ENCODE measurements at places on chromosomes 1 and 21.

DNA sequence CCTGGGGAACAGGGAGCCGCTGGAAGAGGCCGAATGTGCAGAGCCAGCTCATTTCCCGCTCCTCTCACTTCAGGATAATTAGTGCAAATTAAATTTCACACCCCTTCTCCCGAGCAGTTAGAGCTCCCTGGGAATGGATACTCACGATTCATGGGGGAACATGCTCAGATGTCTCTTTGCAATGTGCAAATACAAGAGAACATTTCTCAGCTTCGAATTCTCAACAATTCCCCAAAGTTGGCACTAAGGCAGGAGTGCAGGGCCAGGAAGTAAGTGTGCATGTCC is 54.9 kb downstream of the CAMK2N1 start:
- H3K27ac ChIP-seq: no peak overlapping the region
- no peak for DNase-seq
- no peaks in the 10 kb centered on the region for H3K36me3 ChIP-seq
- no peaks in the 10 kb centered on the region for H3K27me3 ChIP-seq
- H3K4me3 ChIP-seq: no peak overlapping the region

DNA sequence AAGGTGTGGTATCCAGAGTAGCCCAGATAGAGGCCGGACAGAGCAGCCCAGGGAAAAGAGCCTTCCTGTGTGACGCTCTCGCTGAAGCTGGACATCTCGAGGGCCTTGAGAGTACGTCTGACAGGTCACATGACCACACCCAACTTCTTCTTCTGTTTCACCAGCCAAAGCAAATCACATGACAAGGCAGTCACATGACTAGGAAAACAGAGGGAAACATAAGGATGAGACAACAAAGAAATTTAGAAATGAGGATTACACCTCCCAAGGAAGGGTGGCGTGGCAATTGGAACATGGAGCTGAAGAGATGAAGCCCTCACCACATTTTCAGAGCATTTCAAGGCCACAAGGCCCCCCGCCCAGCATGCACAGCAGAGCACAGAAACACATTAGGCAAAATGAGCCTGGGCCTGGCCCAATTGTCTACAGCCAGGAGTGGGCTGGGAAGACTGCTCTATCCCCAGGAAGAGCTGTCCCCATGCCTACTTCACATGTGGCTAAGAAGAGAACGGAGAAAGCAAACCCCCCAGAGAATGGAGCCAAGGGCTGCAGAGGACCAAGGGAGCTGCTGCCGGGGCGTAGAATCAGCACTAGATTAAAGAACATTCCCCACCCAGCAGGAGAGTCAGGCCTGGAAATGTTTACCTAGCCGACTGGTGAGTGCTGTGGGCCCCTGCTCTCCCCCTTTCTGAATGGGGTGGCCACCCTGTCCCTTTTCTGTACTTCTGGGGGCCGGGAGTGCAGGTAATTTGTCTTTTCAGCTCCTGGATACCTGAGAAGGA is 305.1 kb downstream of the NPHP4 start:
- H3K27ac ChIP-seq: no peak overlapping the region
- H3K4me1 ChIP-seq: peaks cover 9% of the 10 kb centered on the region
- peak; percentile 63 for DNase-seq
- H3K36me3 ChIP-seq: no peaks in the 10 kb centered on the region
- H3K27me3 ChIP-seq: no peaks in the 10 kb centered on the region
- H3K4me3 ChIP-seq: no peak overlapping the region

DNA sequence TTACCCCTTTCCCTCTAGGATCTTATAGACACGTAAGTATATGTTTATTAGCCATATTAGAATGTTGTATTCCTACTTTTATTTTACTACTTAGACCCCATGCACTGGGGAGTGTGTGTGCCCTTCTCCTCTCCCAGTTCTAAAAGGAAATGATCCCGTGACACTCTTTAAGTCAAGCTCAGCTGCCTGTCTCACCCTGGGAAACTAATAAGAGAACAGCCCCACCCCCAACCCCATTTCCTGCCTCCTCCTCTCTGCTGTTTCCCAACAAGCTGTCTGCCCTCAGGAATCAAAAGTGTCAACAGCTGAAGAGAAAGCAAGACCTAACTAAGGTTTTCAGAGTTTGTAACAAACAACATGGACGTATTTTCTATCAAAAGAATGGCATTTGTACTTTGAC is 92.6 kb upstream of the VAV3 start:
- H3K27ac ChIP-seq: no peak overlapping the region

DNA sequence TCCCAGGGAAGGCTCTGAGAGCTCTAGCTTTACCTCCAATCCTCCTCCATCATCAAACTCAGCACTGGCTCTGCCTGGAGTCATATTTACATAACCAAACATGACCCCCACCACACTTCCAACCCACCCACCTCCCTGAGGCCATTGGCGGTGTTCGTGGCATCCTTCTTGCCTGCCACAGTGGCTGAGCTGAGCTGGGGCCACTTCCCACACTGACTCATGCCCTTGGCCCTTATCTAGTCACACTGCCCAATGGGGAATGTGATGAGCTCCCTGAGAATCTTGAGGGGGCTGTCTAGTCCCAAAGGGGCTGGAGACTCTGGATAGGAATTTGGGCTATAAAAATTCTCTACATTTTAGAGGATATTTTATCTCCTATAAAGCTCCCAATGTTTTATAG is 230.9 kb upstream of the IRF2BP2 start:
- no peak for DNase-seq
- H3K36me3 ChIP-seq: no peaks in the 10 kb centered on the region
- H3K4me1 ChIP-seq: no peaks in the 10 kb centered on the region
- H3K4me3 ChIP-seq: no peak overlapping the region
- H3K27me3 ChIP-seq: no peaks in the 10 kb centered on the region
- no peak overlapping the region for H3K27ac ChIP-seq

DNA sequence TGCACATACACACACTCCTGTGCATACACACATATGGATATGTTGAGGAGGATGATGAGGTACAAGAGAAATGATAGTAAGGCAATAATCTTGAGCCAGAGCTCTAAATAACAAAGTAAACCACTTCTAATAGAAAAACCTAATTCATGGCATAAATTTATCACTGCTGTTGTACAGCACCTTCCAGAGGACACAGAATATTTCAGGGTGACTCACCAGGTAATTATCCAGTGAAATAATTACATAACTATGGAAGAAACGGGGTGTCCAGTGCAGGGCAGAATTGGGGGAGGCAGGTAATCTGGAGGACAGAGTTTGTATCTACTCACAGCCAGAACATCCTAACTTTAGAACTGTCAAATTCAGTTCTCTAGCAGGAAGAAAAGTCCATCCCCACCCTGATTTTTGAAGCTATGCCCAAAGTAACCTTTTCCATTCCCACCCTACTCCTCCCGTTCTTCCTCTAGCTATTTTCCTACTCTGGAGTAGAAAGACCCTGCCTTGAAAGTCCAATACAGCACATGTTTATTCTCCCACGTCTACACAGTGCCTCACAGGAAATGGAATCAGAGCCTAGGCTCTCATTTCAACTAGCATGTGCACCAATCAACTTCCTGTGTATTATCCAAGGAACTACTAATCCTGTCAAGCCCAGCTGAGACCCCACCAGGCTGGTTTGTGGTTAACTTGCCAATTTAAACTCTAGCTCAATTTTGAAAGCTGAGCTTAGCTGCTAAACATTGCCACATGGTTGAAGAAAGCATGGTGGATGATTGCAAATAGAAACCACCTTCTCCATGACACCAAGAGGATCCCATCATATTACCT is 96.6 kb downstream of the PTPN14 start:
- no peak overlapping the region for H3K27ac ChIP-seq
- peaks cover 14% of the 10 kb centered on the region for H3K4me1 ChIP-seq
- H3K4me3 ChIP-seq: no peak overlapping the region
- no peaks in the 10 kb centered on the region for H3K36me3 ChIP-seq
- peak; percentile 60 for DNase-seq

DNA sequence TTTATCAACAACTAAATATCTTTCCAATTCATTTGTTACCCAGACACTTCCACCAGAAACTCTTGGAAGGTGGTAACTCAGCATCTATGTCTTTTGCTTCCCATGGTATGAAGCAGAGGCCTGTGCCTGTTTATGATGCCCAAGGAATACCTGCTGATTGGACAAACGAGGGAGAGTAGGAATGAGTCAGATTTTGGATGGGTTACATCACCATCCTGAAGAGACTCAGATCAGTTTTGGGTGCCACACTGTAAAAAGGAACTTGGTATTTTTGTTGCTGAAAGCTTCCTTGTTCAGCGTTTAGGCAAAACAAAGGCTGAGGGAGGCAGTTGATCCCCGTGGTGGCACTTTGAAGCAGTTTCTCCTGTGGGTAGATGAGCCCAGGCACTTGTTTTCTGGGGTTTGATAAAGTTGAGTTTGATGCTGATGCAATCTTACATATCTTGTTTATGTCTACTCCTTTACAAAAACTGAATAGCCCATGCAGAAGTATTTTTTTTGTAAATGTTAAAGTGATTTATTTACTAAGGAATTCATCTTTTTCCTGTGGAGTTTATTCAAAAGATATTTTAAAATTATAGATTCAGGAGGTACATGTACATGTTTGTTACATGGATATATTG is 26.7 kb upstream of the CYP4X1 start:
- H3K27me3 ChIP-seq: no peaks in the 10 kb centered on the region
- no peaks in the 10 kb centered on the region for H3K4me1 ChIP-seq
- DNase-seq: peak; percentile 18
- H3K27ac ChIP-seq: no peak overlapping the region
- no peaks in the 10 kb centered on the region for H3K36me3 ChIP-seq

GRCh38 chr1:208251911-208252835 is 8.0 kb upstream of the PLXNA2 start:
- H3K4me1 ChIP-seq: peaks cover 10% of the 10 kb centered on the region
- no peak overlapping the region for H3K4me3 ChIP-seq
- DNase-seq: peak; percentile 89
- no peak overlapping the region for H3K27ac ChIP-seq
- H3K36me3 ChIP-seq: no peaks in the 10 kb centered on the region

- H3K27ac ChIP-seq: no peak overlapping the region
- H3K27me3 ChIP-seq: no peaks in the 10 kb centered on the region
- no peak overlapping the region for H3K4me3 ChIP-seq
- no peaks in the 10 kb centered on the region for H3K4me1 ChIP-seq
- DNase-seq: peak; percentile 83
Observed at GRCh38 chr1:15272009-15272781, 25.2 kb downstream of the FHAD1 start.

- no peaks in the 10 kb centered on the region for H3K36me3 ChIP-seq
- DNase-seq: no peak
Observed at GRCh38 chr1:63836374-63836773, 62.6 kb downstream of the ROR1 start.

- no peaks in the 10 kb centered on the region for H3K36me3 ChIP-seq
- no peak overlapping the region for H3K27ac ChIP-seq
- no peaks in the 10 kb centered on the region for H3K27me3 ChIP-seq
- H3K4me1 ChIP-seq: no peaks in the 10 kb centered on the region
- H3K4me3 ChIP-seq: no peak overlapping the region
- no peak for DNase-seq
Observed at GRCh38 chr1:113675302-113675701, 84.0 kb downstream of the PHTF1 start.

- no peak for DNase-seq
- no peaks in the 10 kb centered on the region for H3K36me3 ChIP-seq
- H3K4me3 ChIP-seq: no peak overlapping the region
- H3K27ac ChIP-seq: no peak overlapping the region
- no peaks in the 10 kb centered on the region for H3K4me1 ChIP-seq
- no peaks in the 10 kb centered on the region for H3K27me3 ChIP-seq
Observed at GRCh38 chr1:234408757-234409156, 35.5 kb downstream of the COA6 start.

DNA sequence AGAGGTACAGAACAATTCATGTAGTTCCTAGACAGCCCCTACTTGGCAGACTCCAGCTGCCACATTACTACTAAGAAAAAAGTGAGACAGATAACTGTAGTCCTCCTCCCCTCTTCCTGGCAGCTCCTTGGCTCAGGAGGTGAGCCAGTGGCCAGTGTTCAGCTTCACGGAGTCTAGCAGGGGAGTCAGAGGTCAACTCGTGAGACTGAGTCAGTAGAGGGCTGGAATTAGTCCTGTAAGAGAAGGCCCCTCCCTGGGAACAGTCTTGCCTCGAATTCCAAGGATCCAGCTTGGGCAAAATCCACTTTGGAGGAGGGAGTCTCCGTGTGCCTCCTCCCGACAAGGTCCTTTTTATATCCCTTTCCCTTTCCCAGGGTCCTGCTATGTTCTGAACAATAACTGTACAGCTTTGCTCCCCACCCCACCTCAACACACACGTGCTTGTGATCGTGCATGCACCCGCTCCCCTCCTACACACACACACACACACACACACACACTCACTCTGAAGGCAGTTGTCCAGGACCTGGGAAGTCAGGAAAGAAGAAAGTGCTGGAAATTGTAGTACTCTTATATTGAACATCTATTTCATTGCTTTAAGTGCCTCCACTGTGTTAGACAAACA is 22.5 kb upstream of the SLC27A3 start:
- DNase-seq: no peak
- no peak overlapping the region for H3K4me3 ChIP-seq
- H3K27ac ChIP-seq: no peak overlapping the region
- H3K36me3 ChIP-seq: peaks cover 17% of the 10 kb centered on the region
- H3K4me1 ChIP-seq: no peaks in the 10 kb centered on the region

- no peaks in the 10 kb centered on the region for H3K36me3 ChIP-seq
- no peak overlapping the region for H3K4me3 ChIP-seq
- H3K27ac ChIP-seq: no peak overlapping the region
- no peak for DNase-seq
Observed at GRCh38 chr1:182163821-182164223, 102.3 kb upstream of the ZNF648 start.

GRCh38 chr1:53398576-53399365 is 60.4 kb upstream of the DMRTB1 start:
- no peak overlapping the region for H3K4me3 ChIP-seq
- H3K36me3 ChIP-seq: no peaks in the 10 kb centered on the region
- H3K27me3 ChIP-seq: no peaks in the 10 kb centered on the region
- peaks cover 16% of the 10 kb centered on the region for H3K4me1 ChIP-seq
- DNase-seq: no peak
- H3K27ac ChIP-seq: no peak overlapping the region

DNA sequence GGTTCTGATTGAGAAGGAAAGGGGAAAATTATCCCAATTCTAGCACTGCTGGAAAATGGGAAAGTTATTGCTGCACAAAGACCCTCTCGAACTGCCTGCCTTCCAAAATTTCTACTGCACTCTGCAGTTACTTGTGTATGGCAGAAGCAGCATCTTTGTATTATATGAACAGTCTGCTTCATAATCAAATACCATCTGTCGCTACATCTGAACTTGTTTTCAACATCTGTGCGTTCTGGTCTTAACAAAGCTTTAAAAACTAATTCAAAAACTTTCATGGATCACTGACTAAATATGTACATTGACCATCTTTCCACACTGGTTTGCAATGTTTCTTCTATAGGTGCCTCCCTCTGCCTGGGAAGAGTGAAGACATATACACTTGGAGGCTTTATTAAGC is 79.2 kb downstream of the PROX1 start:
- H3K4me3 ChIP-seq: no peak overlapping the region
- DNase-seq: no peak
- no peak overlapping the region for H3K27ac ChIP-seq

GRCh38 chr1:46969014-46969619 is 27.8 kb upstream of the CYP4A11 start:
- no peak overlapping the region for H3K27ac ChIP-seq
- no peaks in the 10 kb centered on the region for H3K27me3 ChIP-seq
- peak; percentile 35 for DNase-seq
- H3K4me1 ChIP-seq: no peaks in the 10 kb centered on the region
- H3K4me3 ChIP-seq: no peak overlapping the region

- no peaks in the 10 kb centered on the region for H3K36me3 ChIP-seq
- no peak overlapping the region for H3K27ac ChIP-seq
- no peaks in the 10 kb centered on the region for H3K4me1 ChIP-seq
- H3K27me3 ChIP-seq: no peaks in the 10 kb centered on the region
- H3K4me3 ChIP-seq: no peak overlapping the region
Observed at GRCh38 chr1:213251972-213252371, 200.9 kb downstream of the RPS6KC1 start.

Measured in mesendoderm (in vitro differentiated cells).